ENCODE measurements at places on chromosomes 4 and X.

DNA sequence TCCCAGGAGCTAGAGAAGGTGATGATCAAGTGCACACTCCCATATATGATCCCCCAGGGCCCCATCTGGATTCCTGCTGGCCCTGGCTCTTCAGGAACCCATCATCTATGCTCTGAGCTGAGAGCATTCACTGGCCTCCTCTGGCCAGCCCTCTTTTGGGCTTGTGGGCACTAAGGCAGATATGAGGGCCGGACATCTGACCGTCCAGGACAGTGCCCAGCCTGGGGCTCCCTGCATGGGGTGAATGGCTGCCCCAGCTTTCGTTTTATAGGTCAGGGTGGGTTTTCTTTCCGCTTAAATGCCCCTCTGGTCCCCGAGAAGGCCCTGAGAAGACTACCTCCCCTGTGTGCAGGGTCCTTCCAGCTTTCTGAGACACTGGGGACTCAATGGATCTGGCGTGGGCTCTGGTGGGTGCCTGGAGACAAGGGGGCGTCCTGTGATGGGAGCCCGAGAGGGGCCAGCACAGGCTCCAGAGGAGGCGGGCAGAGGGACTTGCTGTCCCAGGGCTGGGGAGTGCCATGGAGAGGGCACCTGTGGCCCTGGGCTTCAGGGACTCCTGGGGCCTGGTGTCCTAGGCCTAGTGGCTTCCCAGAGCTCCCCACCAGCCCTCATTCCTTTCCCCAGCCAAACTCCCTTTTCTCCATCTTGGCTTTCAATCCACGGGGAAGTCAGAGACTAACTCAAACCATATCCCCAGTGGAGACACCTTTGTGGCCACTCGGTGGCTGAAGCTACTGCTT is 39.5 kb upstream of the GRPEL1 start:
- DNase-seq, result no peak

DNA sequence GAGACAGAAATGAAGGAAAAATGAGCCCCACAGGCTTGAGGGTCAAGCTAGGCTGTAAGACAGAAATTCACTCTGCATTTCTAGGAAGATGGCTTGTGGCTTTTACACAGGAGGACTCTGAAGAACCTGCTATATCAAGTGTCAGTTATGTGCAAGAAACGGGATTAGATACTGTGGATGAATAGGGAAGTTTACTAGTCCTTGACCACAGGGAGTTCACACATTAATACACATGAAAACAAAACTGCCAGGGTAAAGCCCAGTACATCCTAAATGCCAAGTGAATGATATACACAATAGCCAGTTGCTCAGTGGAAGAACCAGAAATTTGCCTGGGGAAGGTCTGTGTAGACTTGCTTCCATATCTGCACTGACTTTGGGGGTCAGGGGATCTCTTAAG is 53.5 kb downstream of the TMEM131L start:
- no peak for DNase-seq

DNA sequence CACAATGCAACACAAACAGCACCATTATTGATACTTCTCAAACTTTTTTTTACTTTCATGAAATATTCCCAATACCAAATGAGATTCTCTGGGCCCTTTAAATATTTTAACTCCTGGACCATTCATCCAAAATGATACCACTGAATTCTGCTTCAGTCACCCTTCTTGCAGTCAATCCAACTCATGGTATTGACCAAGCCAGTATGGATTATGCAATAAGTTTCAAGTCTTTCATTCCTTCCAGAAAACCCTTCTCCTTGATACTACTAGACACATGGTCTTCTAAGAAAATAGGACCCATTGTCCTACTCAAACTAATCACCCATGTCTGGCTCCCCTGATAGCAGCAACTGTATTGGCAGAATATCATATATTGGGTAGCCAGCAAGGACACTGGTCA is 23.0 kb downstream of the ZNF721 start:
- DNase-seq, result no peak

DNA sequence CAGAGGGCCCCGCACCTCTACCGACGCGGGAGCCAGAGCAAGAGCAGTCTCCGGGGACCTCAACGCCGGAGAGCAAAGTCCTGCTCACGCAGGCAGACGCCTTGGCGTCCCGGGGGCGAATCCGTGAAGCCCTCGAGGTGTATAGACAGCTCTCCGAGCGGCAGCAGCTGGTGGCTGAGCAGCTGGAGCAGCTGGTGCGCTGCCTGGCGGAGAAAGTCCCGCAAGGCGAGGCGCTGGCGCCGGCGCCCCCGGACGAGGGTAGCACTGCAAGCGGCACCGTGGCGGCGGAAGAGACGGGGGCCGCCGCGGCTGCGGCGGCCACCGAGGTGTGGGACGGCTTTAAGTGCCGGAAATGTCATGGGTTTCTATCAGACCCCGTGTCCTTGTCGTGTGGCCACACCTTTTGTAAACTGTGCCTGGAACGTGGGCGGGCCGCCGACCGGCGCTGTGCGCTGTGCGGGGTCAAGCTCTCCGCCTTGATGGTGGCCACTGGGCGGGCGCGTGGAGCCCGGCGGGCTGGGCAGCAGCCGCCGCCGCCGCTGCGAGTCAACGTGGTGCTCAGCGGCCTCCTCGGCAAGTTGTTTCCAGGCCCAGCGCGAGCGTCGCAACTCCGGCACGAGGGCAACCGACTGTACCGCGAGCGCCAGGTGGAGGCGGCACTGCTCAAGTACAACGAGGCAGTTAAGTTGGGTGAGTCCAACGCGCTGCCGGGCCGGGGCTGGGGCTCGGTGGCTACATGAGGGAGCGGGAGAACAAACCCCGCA is 672 bp downstream of the LONRF3 start:
- DNase-seq, result peak; percentile 27

GRCh38 chrX:134588806-134589205 is 69.5 kb downstream of the PLAC1 start:
- no peak for DNase-seq
